ENCODE measurements at places on chromosomes 11 and 22.
A peak's percentile ranks its signal among the peaks of the same experiment; 100 is the strongest.

DNA sequence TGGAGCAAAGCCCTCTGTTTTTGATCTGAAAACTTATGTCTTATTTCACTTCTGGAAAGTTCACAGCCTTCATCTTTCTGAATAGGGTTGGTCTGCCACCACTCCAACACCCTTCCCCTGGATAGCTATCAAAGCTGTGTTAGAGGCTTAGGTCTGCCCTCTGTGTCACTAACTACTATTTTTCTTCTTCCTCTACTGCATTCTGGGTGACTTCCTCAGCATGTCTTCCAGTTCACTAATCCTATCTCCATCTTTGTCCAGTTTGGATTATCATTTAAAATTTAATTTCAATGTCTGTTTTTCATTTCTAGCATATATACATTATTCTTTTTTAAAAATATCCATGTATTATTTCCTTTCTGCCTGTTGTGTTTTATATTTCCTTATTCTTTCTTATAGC, 84.6 kb downstream of the ZNRF3 start:
- no peaks in the 10 kb centered on the region for H3K36me3 ChIP-seq
- H3K4me3 ChIP-seq = no peak overlapping the region
- DNase-seq = no peak
- no peaks in the 10 kb centered on the region for H3K4me1 ChIP-seq

- peaks cover 3% of the 10 kb centered on the region for H3K4me1 ChIP-seq
- no peak for DNase-seq
- no peaks in the 10 kb centered on the region for H3K27me3 ChIP-seq
- no peaks in the 10 kb centered on the region for H3K36me3 ChIP-seq
- no peak overlapping the region for H3K4me3 ChIP-seq
These were observed 63.7 kb downstream of the MICAL2 start for GRCh38 chr11:12174128-12174476.

DNA sequence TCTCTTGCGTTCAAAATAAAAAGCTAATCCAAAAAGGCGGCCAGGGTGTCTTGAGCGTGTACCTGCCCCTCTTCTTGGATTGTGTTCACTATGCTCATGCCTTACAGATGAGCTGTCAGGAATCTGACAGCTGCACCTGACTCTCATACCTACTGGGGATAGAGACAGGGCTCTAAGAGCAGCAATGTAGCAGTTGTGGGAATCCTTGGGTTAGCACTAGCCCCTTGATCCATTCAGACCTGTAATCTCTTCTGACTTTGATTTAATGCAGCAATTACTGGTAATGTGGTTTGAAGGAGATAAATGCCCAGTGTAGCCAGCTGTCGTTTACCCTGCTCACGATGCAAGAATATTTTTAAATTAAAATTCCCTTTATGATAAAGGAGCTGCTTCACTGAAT, 145.8 kb downstream of the APOL5 start:
- no peaks in the 10 kb centered on the region for H3K4me1 ChIP-seq
- no peak overlapping the region for H3K4me3 ChIP-seq
- no peak overlapping the region for H3K27ac ChIP-seq
- no peaks in the 10 kb centered on the region for H3K36me3 ChIP-seq
- H3K27me3 ChIP-seq = no peaks in the 10 kb centered on the region

GRCh38 chr11:66548041-66548440, 1.3 kb downstream of the ACTN3 start:
- H3K27ac ChIP-seq = no peak overlapping the region
- no peaks in the 10 kb centered on the region for H3K27me3 ChIP-seq
- H3K4me3 ChIP-seq = no peak overlapping the region
- DNase-seq = no peak

- peaks cover 50% of the 10 kb centered on the region for H3K4me1 ChIP-seq
- peak; percentile 65 for DNase-seq
- H3K4me3 ChIP-seq = no peak overlapping the region
- H3K27me3 ChIP-seq = no peaks in the 10 kb centered on the region
- no peaks in the 10 kb centered on the region for H3K36me3 ChIP-seq
- peak overlapping the region; percentile 99 for H3K27ac ChIP-seq
These were observed 3.9 kb downstream of the JOSD1 start for GRCh38 chr22:38696606-38697424.

DNA sequence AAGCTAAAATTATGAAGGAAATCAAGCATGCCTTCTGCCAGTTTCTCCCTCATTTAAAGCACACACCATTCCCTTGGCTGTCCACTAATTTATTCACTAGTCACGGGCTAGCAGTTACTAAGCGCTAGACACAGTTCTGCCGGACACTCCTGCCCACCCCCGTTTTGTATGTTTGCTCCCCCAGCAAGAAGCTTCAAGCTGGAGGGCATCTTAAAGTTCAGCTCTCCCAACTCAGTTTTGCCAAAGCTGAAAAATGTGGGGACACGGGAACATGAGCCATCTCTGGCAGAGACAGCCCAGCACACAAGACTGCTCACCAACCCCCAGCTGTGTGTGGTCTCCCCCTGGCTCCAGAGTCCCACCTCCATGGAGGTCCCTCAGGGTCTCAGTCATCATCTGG, 263.6 kb downstream of the BRD1 start:
- no peak overlapping the region for H3K4me3 ChIP-seq
- H3K36me3 ChIP-seq = no peaks in the 10 kb centered on the region
- no peak for DNase-seq
- H3K4me1 ChIP-seq = no peaks in the 10 kb centered on the region
- no peak overlapping the region for H3K27ac ChIP-seq

DNA sequence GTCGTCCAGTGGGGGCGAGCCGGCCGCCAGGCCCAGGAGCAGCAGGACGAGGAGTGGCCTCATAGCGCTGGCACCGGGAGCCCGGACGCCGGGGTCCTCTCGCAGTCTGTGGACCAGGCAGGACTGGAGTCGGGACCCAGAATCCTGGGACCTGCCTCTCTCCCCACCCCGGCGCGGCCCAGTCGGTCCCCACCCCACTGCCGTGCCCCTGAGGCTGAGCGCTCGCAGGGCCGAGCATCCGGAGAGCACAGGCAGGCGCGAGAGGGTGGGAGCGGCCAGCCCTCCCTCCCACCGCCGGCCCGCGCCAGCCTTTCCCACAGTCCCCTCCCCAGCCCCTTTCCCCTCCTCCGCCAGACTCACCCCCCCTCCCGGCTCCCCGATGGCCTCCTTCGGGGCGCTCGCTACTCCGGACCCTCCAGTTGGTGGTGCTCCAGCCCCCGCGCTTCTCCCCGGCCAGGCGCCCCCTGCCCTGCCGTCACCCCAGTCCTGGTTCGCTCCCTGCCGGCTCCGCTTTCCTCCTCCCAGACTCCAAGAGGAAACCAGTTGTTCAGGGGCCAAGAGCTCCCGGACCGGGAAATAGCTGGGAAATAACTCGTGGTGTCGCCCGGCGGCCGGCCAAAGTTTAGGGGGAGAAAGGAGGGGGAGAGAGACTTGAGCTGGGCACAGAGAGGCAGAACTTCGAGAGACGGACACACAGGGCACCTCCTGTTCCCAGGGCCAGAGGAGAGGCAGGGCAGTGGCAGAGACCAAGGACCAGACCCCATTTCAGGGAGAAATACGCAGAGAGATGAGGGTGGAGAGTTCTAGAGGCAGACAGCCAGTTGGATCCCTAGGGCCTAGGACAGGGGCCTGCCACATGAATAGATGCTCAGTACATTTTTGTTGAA, at the start of gene C1QTNF5:
Gene C1QTNF5 (minus strand): TSS at position 549 of the 887 bp plus-strand sequence. CDS start 486 bp downstream, at position 63.
- H3K4me1 ChIP-seq = peaks cover 44% of the 10 kb centered on the region
- DNase-seq = peak; percentile 74
- H3K27ac ChIP-seq = peak within 1 kb of the TSS; percentile 80
- no peaks in the 10 kb centered on the region for H3K27me3 ChIP-seq
- H3K4me3 ChIP-seq = peak within 1 kb of the TSS; percentile 31

DNA sequence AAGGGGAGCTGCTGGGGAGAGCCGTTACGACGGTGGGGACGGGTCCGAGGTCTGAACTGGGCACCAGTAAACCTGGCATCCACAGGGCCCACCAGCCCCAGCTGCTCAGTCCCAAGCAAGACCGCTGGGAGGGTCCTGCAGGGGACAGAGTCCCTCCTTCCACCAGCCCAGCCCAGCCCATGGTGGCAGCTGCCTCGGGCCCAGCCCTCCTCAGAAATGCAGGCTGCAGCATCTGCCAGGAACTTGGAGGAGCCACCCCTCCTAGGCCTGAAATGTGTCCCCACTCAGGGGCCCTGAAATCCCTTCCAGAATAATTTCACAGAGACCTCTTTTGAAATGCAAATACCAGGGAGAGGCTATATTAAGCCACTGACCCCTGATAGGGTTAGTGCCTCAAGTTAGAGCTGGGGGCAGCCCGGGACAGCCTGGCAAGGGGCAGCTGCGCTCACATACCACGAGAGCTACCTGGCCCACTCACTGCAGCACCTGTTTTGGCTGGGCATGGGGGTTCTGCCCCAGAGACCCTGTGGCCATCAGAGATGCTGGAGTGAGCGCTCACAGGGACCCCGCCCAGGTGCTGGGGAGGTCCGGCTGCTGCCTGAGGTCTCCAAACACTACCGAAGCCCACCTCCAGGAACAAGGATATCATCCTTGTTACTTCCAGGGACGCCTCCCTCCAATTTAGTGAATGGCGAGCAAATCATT, 53.1 kb downstream of the CELSR1 start:
- no peak overlapping the region for H3K27ac ChIP-seq
- H3K27me3 ChIP-seq = no peaks in the 10 kb centered on the region
- no peaks in the 10 kb centered on the region for H3K36me3 ChIP-seq

DNA sequence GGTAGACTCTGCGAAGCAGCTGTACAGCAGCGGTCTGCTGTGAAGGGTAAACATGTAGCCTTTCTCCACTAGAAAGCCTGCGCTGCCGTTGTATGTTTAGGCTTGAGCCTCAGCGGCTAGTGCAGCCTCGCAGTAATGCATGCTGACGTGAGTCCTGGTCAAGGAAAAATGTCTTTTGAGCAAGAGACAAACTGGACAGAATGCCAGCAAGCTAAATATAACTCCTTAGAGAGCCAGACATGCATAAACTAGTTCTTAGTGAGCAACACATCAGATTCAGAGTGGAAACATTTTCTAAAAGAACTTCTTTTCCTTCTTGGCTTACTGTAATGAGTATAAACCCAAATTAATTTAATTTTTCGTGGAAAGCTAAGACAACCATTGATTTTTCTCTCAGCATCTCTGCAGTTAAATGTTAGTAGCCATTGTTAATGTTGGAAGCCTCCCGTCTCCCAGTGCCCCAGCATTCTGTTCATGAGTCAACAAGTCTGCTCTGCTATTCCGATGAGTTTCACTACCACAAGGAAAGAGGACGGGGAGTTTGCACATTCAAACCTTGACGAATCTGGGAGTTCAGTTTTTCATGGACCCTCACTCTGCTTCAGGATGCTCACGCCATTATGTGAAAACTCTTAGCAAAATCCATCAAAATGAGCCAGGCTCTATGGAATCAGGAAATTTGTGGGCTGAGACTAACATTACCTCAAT, 51.4 kb downstream of the JAM3 start:
- DNase-seq = peak; percentile 24
- peak overlapping the region; percentile 69 for H3K27ac ChIP-seq
- H3K36me3 ChIP-seq = no peaks in the 10 kb centered on the region

GRCh38 chr11:127037001-127037400, 36.4 kb upstream of the KIRREL3 start:
- H3K27ac ChIP-seq = no peak overlapping the region
- H3K4me3 ChIP-seq = no peak overlapping the region
- H3K36me3 ChIP-seq = no peaks in the 10 kb centered on the region
- H3K27me3 ChIP-seq = no peaks in the 10 kb centered on the region
- H3K4me1 ChIP-seq = no peaks in the 10 kb centered on the region
- DNase-seq = no peak

DNA sequence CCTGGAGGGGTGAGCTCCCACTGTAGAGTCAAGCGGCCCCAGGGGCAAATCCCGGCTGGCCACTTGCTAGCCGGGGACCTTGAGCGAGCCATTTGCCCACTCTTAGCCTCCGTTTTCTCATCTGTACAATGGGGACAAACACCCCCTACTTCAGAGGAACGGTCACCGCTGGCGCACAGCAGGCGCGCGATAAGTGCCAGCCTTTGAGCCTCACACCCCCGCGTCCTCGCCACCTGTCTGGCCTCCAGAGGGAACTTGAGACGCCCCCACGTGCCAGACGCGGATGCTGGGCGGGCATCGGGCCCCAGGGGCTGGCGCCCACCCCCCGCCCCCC, 72.6 kb upstream of the TCF20 start:
- no peaks in the 10 kb centered on the region for H3K36me3 ChIP-seq
- H3K27ac ChIP-seq = no peak overlapping the region
- H3K4me1 ChIP-seq = peaks cover 23% of the 10 kb centered on the region
- H3K27me3 ChIP-seq = no peaks in the 10 kb centered on the region
- DNase-seq = peak; percentile 55

GRCh38 chr11:45056529-45056928, 89.9 kb upstream of the PRDM11 start:
- H3K4me1 ChIP-seq = no peaks in the 10 kb centered on the region
- no peak overlapping the region for H3K4me3 ChIP-seq
- H3K27me3 ChIP-seq = no peaks in the 10 kb centered on the region
- DNase-seq = no peak
- no peak overlapping the region for H3K27ac ChIP-seq

GRCh38 chr11:65417702-65418430, 4.7 kb upstream of the NEAT1 start:
- peak overlapping the region; percentile 100 for H3K27ac ChIP-seq
- H3K36me3 ChIP-seq = peaks cover 1% of the 10 kb centered on the region
- H3K4me3 ChIP-seq = no peak overlapping the region
- peaks cover 56% of the 10 kb centered on the region for H3K4me1 ChIP-seq
- no peaks in the 10 kb centered on the region for H3K27me3 ChIP-seq
- peak; percentile 80 for DNase-seq

DNA sequence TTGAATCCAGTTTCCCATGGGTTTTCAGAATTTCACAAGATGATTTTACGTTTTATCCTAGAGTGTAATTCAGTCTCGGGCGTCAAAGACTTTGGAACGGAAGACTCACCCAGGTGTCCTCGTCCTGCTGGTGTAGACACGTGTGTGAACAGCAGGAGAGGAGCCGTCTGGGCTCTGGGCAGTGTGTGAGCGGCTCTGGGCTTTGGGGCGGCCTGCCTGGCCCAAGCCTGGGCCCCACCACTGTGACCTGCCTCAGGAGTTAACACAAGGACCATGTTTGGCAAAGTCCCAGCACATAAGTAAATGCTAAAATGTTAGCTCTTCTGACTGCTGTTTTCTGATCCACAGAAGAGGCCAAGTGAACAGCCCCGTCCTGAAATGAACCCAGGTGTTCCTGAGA, 1093.3 kb downstream of the BRD1 start:
- no peak overlapping the region for H3K27ac ChIP-seq
- no peaks in the 10 kb centered on the region for H3K27me3 ChIP-seq
- no peaks in the 10 kb centered on the region for H3K36me3 ChIP-seq
- H3K4me3 ChIP-seq = no peak overlapping the region
- DNase-seq = no peak

DNA sequence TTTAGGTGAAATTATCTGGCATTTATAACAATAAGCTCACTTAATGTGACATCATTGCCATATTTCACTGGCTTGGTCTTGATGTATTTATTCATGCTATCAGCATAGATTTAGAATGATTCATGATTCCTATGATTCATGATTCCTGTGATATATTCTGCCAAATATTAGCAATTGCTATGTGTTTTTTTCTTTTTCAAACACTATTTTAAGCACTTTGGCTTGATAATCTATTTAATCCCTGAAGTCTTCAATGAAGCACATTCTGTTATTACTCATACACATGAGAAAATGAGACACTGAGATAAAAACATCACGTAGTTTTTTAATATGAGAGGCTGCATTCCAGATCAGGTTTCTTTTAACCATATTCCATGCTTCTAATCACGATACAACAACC, 78.5 kb downstream of the LUZP2 start:
- H3K4me3 ChIP-seq = no peak overlapping the region
- H3K27ac ChIP-seq = no peak overlapping the region
- no peaks in the 10 kb centered on the region for H3K27me3 ChIP-seq
- no peaks in the 10 kb centered on the region for H3K4me1 ChIP-seq

- H3K4me1 ChIP-seq = no peaks in the 10 kb centered on the region
- no peak overlapping the region for H3K4me3 ChIP-seq
- no peak for DNase-seq
- no peaks in the 10 kb centered on the region for H3K27me3 ChIP-seq
- H3K36me3 ChIP-seq = no peaks in the 10 kb centered on the region
These were observed 369.6 kb upstream of the CADM1 start for GRCh38 chr11:115873813-115874212.
